ENCODE measurements at places on chromosomes 7 and 10.

DNA sequence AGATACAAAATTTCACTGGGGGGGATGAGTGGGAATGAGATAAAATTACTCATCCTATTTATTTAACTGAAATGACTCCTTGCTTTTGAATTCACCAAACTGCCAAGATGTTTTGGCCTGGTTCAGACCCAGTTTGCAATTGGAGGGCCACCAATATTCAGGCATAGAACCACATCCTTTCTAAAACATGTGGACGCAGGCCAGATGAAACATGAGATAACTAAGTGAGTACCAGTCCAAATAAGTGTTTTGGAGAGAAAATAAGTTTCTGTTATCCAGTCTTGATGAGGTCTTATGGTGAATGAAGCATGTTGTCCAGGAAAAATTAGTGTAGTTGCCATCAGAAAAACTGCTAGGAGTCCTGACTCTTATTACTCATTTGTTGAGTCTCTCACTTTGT is 36.3 kb upstream of the PDK4 start:
- DNase-seq = no peak

GRCh38 chr10:68600041-68600778 is 40.1 kb downstream of the TET1 start:
- peak; percentile 95 for DNase-seq

- no peak for DNase-seq
These were observed 50.9 kb downstream of the SGCE start for GRCh38 chr7:94605031-94605430.

DNA sequence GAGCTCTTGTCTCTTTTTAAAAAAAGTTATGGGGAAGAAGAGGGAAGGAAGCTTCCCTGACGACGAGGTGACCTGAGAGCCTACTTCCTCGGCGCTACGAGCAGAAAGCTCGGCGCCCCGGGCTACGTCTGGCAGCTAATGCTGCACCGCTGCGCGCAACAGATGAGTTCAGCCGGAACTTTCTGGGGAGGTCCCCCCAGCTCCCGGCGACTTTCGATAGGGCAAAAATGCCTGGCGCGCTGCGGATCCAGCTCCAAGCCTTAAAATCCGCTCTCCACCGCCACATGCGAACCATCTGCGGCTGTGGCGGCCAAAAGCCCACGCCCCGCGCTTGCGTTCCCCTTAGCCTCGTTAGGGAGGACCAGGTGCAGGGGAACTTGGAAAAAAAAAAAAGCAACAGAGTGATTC is 621 bp downstream of the P4HA1 start:
- DNase-seq = peak; percentile 59

- peak; percentile 81 for DNase-seq
These were observed 4.9 kb upstream of the SLC29A3 start for GRCh38 chr10:71314028-71314693.

- no peak for DNase-seq
These were observed 182.6 kb upstream of the FAM3C start for GRCh38 chr7:121578669-121579068.

- DNase-seq = no peak
These were observed 13.2 kb downstream of the ALKBH4 start for GRCh38 chr7:102451371-102452054.

GRCh38 chr10:78859769-78860168 is 209.0 kb upstream of the ZMIZ1 start:
- DNase-seq = no peak

GRCh38 chr10:2900530-2900929 is 166.8 kb upstream of the PFKP start:
- no peak for DNase-seq

- peak; percentile 70 for DNase-seq
These were observed 67.4 kb downstream of the REEP3 start for GRCh38 chr10:63588436-63589167.

- no peak for DNase-seq
These were observed 115.9 kb downstream of the GPR85 start for GRCh38 chr7:112970771-112971170.

GRCh38 chr10:65911151-65911835 is 1014.5 kb upstream of the LRRTM3 start:
- DNase-seq = peak; percentile 5

GRCh38 chr10:30996481-30997005 is 35.1 kb downstream of the ZNF438 start:
- DNase-seq = no peak

GRCh38 chr7:17963281-17963680 is 23.0 kb upstream of the SNX13 start:
- no peak for DNase-seq

DNA sequence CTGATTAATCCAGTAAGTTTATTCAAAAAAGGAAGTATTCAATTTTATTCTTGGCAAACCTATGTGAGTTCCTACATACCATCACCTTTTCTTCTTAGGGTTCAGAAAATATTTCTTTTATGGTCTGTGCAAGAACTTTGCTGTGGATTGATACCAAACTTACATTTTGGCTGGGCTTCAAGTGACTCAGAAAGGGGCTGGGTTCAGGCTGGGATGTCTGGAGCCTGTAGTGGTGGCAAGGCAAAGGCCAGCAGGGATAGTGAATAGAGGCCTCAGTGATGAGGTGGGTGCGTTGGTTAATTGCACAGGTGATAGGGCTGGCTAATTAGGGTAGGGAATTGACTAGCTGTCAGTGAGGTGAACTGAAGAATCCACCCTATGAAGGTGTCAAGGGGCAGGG is 40.2 kb upstream of the ATXN7L1 start:
- DNase-seq = no peak

DNA sequence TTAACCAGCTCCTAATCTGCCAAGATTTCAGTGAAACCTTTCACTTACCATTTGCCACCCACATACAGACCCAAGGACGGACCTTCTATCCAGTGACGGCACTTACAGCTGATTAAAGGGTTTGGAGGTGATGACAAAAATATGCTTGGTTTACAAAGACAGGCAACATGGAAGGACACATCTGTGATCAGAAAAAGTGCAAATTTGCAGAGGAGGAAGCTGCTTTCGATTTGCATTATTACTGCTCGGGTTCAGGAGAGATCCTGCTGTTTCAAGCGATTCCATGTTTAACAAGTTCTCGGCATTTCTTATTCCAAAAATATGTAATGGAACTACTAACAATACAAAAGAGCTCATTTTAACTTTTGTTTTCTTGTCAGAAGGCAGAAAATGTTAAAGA is 109.0 kb downstream of the JAZF1 start:
- no peak for DNase-seq

GRCh38 chr10:125999694-126000093 is 103.3 kb downstream of the FANK1 start:
- no peak for DNase-seq

- DNase-seq = no peak
These were observed 55.5 kb downstream of the SLC16A12 start for GRCh38 chr10:89479771-89480446.

DNA sequence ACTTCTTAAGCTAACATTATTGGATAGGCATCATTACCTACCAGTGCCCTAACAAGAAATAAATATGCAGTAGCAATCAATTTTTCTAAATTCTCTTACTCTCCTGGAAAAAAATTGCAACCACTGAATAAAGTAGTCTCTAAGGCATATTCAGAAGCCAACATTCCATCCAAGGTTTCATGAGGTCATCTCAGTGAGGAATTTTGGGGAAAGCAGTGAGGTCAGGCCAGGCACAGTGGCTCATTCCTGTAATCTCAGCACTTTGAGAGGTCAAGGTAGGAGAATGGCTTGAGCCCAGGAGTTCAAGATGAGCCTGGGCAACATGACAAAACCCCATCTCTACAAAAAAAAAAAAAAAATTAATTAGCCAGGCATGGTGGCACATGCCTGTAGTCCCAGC is 75.9 kb upstream of the GHITM start:
- DNase-seq = no peak

DNA sequence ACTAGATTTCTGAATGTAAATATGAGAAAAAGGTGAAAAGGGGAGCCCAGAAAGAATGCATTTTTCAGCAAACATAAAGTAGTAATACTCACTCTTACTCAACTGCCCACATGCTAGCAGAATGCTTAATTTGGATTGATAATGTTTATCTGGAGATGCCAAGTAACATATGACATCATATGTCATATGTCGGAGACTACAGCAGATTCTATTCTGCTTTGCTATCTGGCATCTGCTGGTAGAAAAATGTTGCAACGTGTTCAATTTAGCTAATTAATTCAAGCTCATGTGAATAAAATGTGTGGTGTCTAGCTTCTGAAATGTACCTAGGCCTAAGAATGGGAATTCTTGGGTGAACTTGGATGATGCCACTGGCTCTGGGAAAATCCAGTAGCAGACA is 4.5 kb downstream of the BBIP1 start:
- DNase-seq = no peak

Measured in cerebellar cortex (tissue), 1 donor.